WTC11 (cell line): ENCODE measurements at places on chromosomes 5 and 9. TPM values are rescaled to one million over a fixed set of nuclear protein-coding genes. Genes with fewer than 3 reads are reported as not detected.

DNA sequence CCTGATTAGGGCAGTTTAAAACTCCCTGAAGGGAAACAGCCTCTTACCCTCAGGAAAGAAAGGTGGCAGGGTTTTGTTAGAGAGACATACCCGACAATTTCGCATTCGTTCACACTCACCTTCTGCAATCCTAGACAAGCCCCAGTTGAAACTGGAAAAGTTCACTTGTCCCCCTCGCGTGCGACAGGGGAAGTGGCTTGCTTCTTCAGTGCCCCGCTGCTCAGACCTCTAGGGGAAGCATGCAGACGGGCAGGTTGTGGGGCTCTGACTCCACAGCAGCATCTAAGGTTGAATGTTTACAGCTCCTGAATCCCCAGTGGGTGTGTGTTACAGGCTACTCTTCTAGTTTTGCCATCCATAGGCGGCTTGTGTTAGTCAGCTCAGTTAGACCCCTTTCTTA, 575.7 kb upstream of the ACO1 start:
- no peaks in the 10 kb centered on the region for H3K36me3 ChIP-seq
- peaks cover 7% of the 10 kb centered on the region for H3K4me1 ChIP-seq
- DNase-seq, result no peak
- H3K4me3 ChIP-seq, result no peak overlapping the region
- no peaks in the 10 kb centered on the region for H3K27me3 ChIP-seq

The DOCK2 gene
- 4.6 to 9.0 TPM (median 6.1 TPM) in 3 replicates for total RNA-seq

- no peaks in the 10 kb centered on the region for H3K36me3 ChIP-seq
- no peak for DNase-seq
- H3K27ac ChIP-seq, result no peak overlapping the region
These were observed 106.5 kb downstream of the BNC2 start for GRCh38 chr9:16763946-16764345.

DNA sequence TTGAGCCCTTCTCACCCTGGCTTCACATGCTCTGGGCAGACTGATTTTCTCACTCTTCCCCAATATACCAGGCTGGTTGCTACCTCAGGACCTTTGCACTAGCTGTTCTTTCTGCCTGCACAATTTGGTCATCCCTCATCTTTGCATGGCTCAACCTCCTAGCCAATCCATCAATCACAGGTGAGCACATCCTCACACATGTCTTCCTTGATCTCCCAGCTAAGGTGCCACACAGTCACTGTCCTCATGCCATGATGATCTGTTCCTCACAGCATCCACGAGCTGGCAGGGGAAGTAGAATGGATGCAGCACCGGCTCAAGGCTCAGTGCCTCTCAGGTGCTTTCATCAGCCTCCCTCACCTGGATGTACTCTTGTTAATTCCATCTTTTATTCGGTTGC, 30.6 kb upstream of the S1PR3 start:
- H3K27ac ChIP-seq, result no peak overlapping the region
- no peak overlapping the region for H3K4me3 ChIP-seq
- H3K4me1 ChIP-seq, result peaks cover 21% of the 10 kb centered on the region
- no peak for DNase-seq
- H3K36me3 ChIP-seq, result no peaks in the 10 kb centered on the region

The CNOT8 gene
- 51.7 to 58.6 TPM (median 54.4 TPM) in 3 replicates for total RNA-seq

The CEL gene
- total RNA-seq, result 6.6 to 10.4 TPM (median 8.1 TPM) in 3 replicates

- H3K4me3 ChIP-seq, result no peak overlapping the region
- peaks cover 3% of the 10 kb centered on the region; the same call in 1 of the 2 replicates for H3K4me1 ChIP-seq
- no peaks in the 10 kb centered on the region for H3K36me3 ChIP-seq
These were observed 212.9 kb downstream of the ACTL7B start for GRCh38 chr9:108642871-108643270.

GRCh38 chr5:169112016-169112415, 188.9 kb downstream of the SLIT3 start:
- H3K36me3 ChIP-seq, result no peaks in the 10 kb centered on the region
- H3K4me3 ChIP-seq, result no peak overlapping the region
- no peak for DNase-seq
- no peak overlapping the region for H3K27ac ChIP-seq
- H3K27me3 ChIP-seq, result no peaks in the 10 kb centered on the region; the same call in 1 of the 2 replicates
